Activated CD8-positive, alpha-beta T cell treated with anti-CD3 and anti-CD28 coated beads for 36 hours (primary cell): ENCODE measurements at places on chromosomes 11 and 22. TPM values are rescaled to one million over a fixed set of nuclear protein-coding genes. Genes with fewer than 3 reads are reported as not detected.

Gene NPAS4
- total RNA-seq, result not detected

Gene KIAA1671
- 6.8 TPM for total RNA-seq

Gene CRYBB3
- not detected for total RNA-seq

Gene CRKL
- total RNA-seq, result 102 TPM

Gene SESN3
- 19.4 TPM for total RNA-seq

Gene ARL14EP
- total RNA-seq, result 28.3 TPM

GRCh38 chr11:95157824-95158223 is 68.2 kb downstream of the ENDOD1 start:
- H3K27ac ChIP-seq, result peak overlapping the region; percentile 70
- peak; percentile 29 for DNase-seq
- peaks cover 29% of the 10 kb centered on the region for H3K4me1 ChIP-seq
- no peak overlapping the region for H3K4me3 ChIP-seq
- H3K36me3 ChIP-seq, result peaks cover 9% of the 10 kb centered on the region
- no peaks in the 10 kb centered on the region for H3K27me3 ChIP-seq

GRCh38 chr22:22802339-22802970 is 85.2 kb upstream of the IGLL5 start:
- no peaks in the 10 kb centered on the region for H3K36me3 ChIP-seq
- H3K4me3 ChIP-seq, result no peak overlapping the region
- peak; percentile 66 for DNase-seq
- H3K27ac ChIP-seq, result no peak overlapping the region

- peak overlapping the region; percentile 75 for H3K4me3 ChIP-seq
- DNase-seq, result peak; percentile 35
- H3K27ac ChIP-seq, result peak overlapping the region; percentile 77
- H3K4me1 ChIP-seq, result peaks cover 34% of the 10 kb centered on the region
- peaks cover 11% of the 10 kb centered on the region for H3K36me3 ChIP-seq
- H3K27me3 ChIP-seq, result no peaks in the 10 kb centered on the region
These were observed 1.5 kb downstream of the PTPRJ start for GRCh38 chr11:47981667-47982404.

DNA sequence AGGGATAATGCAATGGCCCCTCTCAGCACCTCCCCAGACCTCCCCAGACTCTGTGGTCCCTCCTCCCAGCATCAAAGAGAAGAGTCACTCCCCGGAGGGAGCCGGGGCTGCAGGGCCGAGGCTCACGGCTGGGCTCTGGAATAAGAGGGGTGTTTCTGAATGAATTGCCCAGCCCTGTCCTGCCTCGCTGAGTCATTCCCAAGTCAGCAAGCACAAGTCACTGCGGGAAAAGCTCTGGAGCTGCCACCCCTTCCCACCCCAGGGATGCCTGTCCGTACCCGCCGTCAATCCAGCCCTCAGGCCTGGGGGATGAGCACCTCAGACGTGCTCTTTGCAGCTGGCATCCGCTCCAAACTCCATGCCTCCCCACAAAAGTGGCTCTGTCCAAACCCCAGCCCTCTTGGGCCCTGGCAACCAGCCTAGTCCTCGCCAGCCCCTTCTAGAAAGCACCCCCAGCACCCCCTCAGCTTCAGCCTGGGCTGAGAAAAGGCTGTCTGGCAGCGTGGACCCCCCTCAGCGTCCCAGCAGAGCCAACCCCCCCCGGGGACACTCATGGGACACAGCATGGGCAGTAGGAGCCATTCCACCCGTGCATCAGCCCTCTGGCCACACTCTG is 22.7 kb downstream of the CELSR1 start:
- no peak for DNase-seq
- no peaks in the 10 kb centered on the region for H3K27me3 ChIP-seq
- H3K4me3 ChIP-seq, result no peak overlapping the region
- H3K36me3 ChIP-seq, result no peaks in the 10 kb centered on the region
- no peak overlapping the region for H3K27ac ChIP-seq

DNA sequence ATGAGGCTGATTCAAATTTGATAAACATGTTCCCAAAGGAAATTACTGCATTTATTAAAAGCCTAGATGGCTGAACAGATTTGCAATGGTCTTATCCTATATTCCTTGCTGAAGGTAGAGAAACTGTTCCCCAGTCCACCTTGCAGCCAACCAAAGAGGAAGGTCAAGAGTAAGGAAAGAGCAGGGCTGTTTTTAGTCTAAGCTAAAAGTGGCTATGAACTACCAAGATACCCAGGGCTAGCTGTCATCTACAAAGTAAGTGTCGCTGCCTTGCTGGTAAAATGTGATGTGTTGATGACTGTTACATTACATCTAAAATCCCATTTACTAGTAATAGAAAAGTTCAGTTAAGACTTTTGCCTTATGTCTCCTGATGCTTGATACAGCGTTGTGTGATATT is 290.1 kb upstream of the MPPED2 start:
- H3K27me3 ChIP-seq, result peaks cover 3% of the 10 kb centered on the region
- no peaks in the 10 kb centered on the region for H3K36me3 ChIP-seq
- no peaks in the 10 kb centered on the region for H3K4me1 ChIP-seq

DNA sequence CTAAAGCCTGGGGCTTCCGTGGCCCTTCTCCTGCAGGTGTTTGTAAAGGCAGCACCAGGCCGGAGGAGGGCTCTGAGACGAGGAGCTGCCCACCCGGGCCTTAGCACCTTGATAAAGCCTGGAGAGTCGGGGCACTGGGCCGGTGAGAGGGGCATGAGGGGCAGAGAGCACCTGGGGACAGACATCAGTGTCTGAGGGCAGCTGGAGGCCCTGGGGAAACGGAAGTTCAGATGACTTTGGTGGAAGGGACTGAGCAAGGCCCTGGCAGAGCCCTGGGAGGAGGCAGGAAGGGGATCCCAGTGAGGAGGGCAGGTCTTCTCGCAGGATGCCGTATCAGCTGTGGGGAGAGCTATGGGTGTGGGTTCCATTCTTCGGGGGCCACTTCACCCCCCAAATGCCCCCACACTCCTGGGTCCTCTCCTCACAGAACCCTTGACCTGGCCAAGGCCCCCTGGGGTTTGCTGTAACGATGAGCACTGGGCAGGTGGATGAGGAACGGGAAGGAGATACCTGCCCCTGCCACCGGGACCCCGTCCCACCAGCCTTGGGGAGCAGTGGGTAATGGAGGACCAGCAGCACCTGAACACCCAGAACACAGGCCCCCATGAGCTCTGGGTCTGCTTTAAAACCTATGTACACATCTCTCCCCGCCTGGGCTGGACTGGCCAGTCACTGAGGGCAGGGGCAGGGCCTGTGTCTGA is 7.4 kb downstream of the C1QTNF6 start:
- peaks cover 37% of the 10 kb centered on the region for H3K4me1 ChIP-seq
- H3K36me3 ChIP-seq, result no peaks in the 10 kb centered on the region
- H3K27me3 ChIP-seq, result no peaks in the 10 kb centered on the region
- peak overlapping the region; percentile 50 for H3K27ac ChIP-seq

DNA sequence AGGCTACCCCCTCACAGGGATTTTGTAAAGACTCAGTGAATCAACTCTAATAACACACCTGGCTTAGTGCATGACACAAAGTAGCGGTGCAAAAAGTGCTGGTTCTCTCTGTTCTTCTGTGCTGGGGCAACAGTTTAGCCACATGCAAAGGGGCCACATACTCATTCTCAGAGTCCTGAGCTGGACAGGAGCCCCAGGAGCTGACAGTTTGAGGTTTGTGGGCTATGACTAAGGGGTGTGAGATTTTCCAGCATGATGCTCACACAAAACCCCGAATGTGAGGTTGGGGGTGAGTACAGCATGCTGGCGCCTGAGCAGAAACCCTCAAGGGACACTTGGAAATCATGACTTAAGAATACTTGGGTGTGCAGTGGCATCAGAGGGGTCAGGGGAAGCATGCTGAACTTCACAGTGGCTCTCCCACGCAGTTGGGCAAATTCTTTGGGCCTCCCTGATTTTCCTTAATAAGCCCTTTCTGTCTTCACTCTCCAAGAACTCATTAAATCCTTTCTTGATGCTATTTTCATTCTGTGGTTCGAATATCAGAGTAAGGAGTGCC is 31.0 kb downstream of the TMPRSS5 start:
- H3K36me3 ChIP-seq, result no peaks in the 10 kb centered on the region
- peaks cover 6% of the 10 kb centered on the region for H3K27me3 ChIP-seq
- peak; percentile 52 for DNase-seq
- no peak overlapping the region for H3K27ac ChIP-seq
- peaks cover 9% of the 10 kb centered on the region for H3K4me1 ChIP-seq

DNA sequence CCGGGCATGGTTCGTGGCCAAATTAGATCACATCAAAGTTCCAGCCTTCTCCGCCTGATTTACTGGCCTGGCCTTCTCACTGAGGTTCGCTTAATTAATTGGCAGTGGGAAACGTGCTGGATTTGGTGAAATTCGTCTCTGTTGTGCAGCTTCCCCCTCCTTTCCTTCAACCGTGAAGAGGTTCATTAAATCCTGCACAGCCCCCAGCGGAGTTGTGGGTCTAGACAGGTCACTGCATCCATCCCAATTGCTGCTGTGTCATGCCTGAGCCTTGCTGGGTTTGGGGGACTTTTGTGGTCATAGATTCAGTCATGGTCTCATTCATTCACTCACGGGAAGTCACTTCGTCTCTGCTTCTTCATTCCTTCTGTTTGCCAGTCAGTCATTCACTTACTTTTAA is 90.0 kb downstream of the INSC start:
- no peak overlapping the region for H3K27ac ChIP-seq
- H3K36me3 ChIP-seq, result no peaks in the 10 kb centered on the region
- H3K4me3 ChIP-seq, result no peak overlapping the region
- DNase-seq, result no peak

DNA sequence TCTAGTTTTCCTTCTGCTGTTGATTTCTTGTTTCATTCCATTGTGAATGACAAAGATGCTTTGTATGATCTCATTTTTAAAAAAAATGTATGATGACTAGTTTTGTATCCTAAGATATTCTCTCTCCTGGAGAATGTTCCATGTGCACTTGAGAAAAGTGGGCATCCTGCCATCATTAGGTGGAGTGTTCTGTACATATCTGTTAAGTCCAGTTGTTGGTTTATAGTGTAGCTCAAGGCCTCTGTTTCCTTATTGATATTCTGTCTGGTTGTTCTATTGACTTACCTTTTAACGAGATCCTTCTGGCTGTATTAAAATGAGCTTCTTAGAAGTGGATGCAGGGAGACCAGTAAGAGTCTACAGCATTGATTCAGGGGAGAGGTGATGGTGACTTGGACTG is 35.2 kb downstream of the SGSM1 start:
- H3K27ac ChIP-seq, result no peak overlapping the region
- peaks cover 8% of the 10 kb centered on the region for H3K4me1 ChIP-seq
- no peaks in the 10 kb centered on the region for H3K27me3 ChIP-seq
- no peak overlapping the region for H3K4me3 ChIP-seq
- no peak for DNase-seq

- H3K27ac ChIP-seq, result no peak overlapping the region
- H3K4me1 ChIP-seq, result peaks cover 4% of the 10 kb centered on the region
- H3K36me3 ChIP-seq, result no peaks in the 10 kb centered on the region
- H3K4me3 ChIP-seq, result no peak overlapping the region
- DNase-seq, result no peak
These were observed 2.2 kb upstream of the PNPLA3 start for GRCh38 chr22:43921370-43921769.

GRCh38 chr11:71281204-71281603 is 28.8 kb upstream of the SHANK2 start:
- H3K4me3 ChIP-seq, result no peak overlapping the region
- H3K36me3 ChIP-seq, result no peaks in the 10 kb centered on the region
- no peaks in the 10 kb centered on the region for H3K4me1 ChIP-seq
- H3K27me3 ChIP-seq, result no peaks in the 10 kb centered on the region

DNA sequence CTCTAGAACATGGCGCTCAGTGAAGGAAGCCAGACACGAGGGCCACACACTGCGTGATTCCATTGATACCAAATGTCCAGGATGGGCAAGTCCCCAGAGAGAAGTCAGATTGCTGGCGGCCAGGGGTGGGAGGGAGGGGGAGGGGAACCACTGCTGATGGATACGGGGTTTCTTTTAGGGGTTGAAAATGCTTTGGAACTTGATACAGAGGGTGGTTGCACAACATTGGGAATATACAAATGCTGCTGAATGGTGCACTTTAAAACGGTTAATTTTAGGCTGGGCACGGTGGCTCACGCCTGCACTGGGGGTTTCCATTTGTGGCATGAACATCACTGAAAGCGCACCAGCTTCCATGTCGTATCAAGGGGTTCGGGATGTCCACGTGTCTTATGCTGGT is 5.1 kb downstream of the TSPO start:
- no peaks in the 10 kb centered on the region for H3K27me3 ChIP-seq
- no peak overlapping the region for H3K27ac ChIP-seq
- H3K4me1 ChIP-seq, result peaks cover 16% of the 10 kb centered on the region

DNA sequence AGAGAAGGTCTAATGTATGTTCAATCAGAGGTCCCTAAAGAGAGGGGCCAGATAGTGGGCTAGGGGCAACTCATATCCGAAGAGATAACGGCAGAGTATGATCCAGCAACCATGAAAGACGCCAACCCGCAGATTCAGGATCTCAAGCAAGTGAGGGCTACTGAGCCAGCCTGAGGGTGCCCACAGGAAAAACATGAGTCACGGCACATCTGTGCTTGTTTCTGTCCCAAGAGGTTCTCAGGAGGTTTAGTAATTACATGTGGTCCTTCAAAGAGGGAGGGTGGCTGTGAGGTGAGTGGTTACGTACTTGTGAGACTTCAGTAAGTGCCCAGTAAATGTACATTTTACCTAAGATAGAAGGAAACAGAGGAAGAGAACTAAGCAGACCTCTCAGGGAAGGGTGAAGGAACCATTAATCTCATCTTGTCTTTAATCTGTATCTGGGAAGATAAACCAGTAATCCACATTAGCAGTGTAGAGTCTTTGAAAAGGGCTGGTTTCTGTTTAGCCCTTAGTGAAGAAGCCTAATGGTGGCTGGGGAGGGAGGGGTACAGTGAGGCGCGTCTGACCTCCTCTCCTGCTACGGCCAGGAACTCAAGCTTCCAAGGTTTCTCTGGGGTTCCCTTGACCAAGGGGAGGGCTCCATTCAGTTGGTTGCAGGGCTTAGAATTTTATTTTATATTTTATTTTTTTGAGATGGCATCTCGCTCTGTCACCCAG is 10.2 kb downstream of the SIRT3 start:
- H3K27ac ChIP-seq, result peak overlapping the region; percentile 70
- peaks cover 17% of the 10 kb centered on the region for H3K4me1 ChIP-seq
- H3K27me3 ChIP-seq, result no peaks in the 10 kb centered on the region
- H3K36me3 ChIP-seq, result peaks cover 4% of the 10 kb centered on the region

- no peaks in the 10 kb centered on the region for H3K4me1 ChIP-seq
- peaks cover 11% of the 10 kb centered on the region for H3K27me3 ChIP-seq
- H3K4me3 ChIP-seq, result no peak overlapping the region
- no peak for DNase-seq
These were observed 88.9 kb downstream of the RASSF10 start for GRCh38 chr11:13098063-13098462.

- H3K4me1 ChIP-seq, result peaks cover 29% of the 10 kb centered on the region
- no peak overlapping the region for H3K27ac ChIP-seq
- peak; percentile 13 for DNase-seq
- H3K36me3 ChIP-seq, result no peaks in the 10 kb centered on the region
- no peak overlapping the region for H3K4me3 ChIP-seq
- H3K27me3 ChIP-seq, result no peaks in the 10 kb centered on the region
These were observed 96.6 kb downstream of the FDX1 start for GRCh38 chr11:110526323-110526722.

DNA sequence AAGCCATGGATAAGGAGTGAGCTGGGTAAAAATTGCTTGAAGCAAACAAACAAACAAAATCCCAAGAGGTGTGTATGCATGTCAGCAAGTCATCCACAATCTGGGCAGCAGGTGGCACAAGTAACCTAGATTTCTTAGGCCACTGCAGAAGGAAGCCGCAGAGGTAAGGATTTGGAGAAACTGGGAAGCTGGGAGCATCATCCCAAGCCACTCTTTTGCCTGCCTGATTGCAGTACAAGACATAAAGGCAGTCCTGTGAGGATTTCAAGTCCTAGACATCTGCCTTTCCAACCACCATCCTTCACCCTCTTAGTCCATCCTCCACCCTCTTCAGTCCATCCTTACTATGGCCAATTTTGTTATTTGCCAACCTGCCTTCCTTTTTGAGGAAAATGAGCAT is 67.2 kb upstream of the BMAL1 start:
- no peak overlapping the region for H3K27ac ChIP-seq
- H3K4me3 ChIP-seq, result no peak overlapping the region
- H3K27me3 ChIP-seq, result no peaks in the 10 kb centered on the region
- H3K36me3 ChIP-seq, result no peaks in the 10 kb centered on the region
- peaks cover 30% of the 10 kb centered on the region for H3K4me1 ChIP-seq
- peak; percentile 59 for DNase-seq
